Caco-2 (cell line): ENCODE measurements at places on chromosomes 12 and 14. TPM values are rescaled to one million over a fixed set of nuclear protein-coding genes. Genes with fewer than 3 reads are reported as not detected.
A peak's percentile ranks its signal among the peaks of the same experiment; 100 is the strongest.

DNA sequence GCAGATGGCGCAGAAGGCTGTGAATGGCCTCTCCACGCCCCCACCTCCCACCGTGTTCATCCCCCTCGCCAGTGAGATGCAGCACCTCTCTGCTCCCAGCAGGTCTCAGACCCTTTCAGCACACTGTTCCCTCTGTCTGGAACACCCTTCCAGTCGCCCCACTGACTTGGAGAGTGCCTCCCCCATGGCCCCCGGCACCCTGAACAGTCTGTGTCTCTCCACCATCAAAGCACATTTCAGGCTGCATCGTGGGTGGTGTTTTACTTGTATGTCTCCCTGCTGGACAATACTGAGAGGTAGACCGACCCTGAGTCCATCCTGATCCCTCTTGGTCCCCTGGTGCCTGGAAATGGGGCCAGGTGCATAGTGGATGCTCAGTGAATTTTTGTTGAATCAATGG is 34.9 kb downstream of the CACNA2D4 start:
- no peak overlapping the region for H3K27ac ChIP-seq
- H3K36me3 ChIP-seq = no peaks in the 10 kb centered on the region
- H3K27me3 ChIP-seq = no peaks in the 10 kb centered on the region
- no peak for DNase-seq
- H3K4me1 ChIP-seq = peaks cover 6% of the 10 kb centered on the region; the same call in 1 of the 2 replicates

DNA sequence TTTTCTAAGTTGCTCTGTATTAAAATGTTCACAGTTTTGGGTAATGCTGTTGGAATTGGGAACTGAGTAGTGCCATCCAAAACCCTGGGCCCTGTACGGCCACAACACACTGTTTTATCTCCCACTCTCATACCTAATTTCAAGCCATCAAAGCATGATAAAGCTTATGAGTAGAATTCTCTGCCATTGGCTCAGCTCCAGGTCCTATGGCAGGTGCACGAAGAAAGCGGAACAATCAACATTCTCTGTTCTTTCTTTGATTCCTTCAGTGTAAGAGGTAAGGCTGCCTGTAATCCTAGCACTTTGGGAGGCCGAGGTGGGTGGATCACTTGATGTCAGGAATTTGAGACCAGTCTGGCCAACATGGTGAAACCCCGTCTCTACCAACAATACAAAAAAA is 394.9 kb downstream of the CCDC91 start:
- no peaks in the 10 kb centered on the region for H3K27me3 ChIP-seq
- H3K4me1 ChIP-seq = no peaks in the 10 kb centered on the region
- DNase-seq = no peak
- H3K27ac ChIP-seq = no peak overlapping the region

The RHOF gene
- total RNA-seq = 33.8 and 36.7 TPM in 2 replicates

- peak; percentile 87 for DNase-seq
- H3K4me1 ChIP-seq = 0 out of 2 replicates have a peak, but pooled peaks cover 3% of the 10 kb centered on the region
- no peaks in the 10 kb centered on the region for H3K36me3 ChIP-seq
- H3K27me3 ChIP-seq = no peaks in the 10 kb centered on the region
- H3K4me3 ChIP-seq = no peak overlapping the region
- H3K27ac ChIP-seq = no peak overlapping the region
Measured at GRCh38 chr14:105203057-105203531, 22.0 kb upstream of the NUDT14 start.

DNA sequence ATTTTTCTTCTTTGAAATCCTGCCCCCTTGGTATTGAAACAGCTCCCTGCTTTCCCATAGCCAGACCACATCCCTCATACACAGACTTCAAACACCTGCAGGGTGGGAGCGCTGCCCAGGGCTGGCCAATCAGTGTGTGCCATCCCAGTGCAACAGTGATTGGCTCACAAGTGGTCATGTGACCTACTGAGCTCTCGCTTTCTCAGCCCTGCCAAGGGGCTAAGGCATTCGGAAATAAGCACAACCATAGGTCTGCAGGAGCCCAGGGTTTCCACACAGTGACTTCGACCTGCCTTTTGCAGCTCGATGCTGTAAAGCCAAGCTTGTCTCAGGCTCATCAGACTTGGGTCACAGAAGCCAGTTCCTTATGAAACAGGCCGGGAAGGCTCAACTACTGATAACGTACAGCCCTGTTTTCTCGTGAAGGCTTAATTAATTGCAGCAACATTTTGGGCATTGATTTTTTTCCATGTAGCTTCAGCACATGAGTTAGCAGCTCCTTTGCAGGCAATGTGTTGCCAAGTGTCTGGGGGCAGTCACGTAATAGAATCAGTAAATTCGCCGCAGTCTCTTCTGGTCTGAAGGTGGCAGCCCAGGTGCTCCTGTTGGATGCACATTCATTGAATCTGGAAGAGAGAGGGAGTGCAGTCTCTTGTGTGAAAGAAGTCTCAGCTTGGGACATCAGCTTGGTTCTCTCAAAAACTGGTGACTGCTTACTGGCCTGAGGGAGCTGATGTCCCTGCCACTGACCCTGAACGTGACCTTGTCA is 1091.8 kb downstream of the AACS start:
- H3K4me1 ChIP-seq = no peaks in the 10 kb centered on the region
- H3K36me3 ChIP-seq = no peaks in the 10 kb centered on the region
- no peaks in the 10 kb centered on the region for H3K27me3 ChIP-seq
- no peak overlapping the region for H3K27ac ChIP-seq
- no peak overlapping the region for H3K4me3 ChIP-seq

DNA sequence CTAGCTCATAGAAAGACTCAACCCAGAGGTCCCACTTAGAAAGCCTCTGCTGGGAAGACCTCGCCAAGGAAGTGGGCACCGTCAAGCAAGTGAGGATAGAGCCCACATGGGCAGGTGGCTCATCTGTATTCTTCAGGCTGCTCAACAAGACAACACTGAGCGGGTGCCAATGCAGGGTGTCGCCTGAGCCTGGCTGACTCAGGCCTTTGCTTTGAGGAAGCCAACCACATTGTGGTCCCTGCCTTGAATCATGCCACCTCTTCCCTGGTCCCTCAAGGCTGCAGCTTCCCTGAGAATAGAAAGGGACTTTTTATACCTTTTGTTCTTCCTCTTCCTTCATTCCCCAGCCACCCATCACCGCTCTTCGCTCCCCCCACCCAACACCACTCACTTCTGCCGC is 2.1 kb upstream of the RNASE13 start:
- H3K27me3 ChIP-seq = no peaks in the 10 kb centered on the region
- H3K4me1 ChIP-seq = peaks cover 24% of the 10 kb centered on the region
- no peak overlapping the region for H3K27ac ChIP-seq
- no peaks in the 10 kb centered on the region for H3K36me3 ChIP-seq
- H3K4me3 ChIP-seq = no peak overlapping the region

- peak overlapping the region; percentile 89 for H3K27ac ChIP-seq
- H3K4me3 ChIP-seq = peak overlapping the region; percentile 77
- DNase-seq = no peak
- H3K36me3 ChIP-seq = no peaks in the 10 kb centered on the region; the same call in 1 of the 2 replicates
- no peaks in the 10 kb centered on the region for H3K27me3 ChIP-seq
Measured at GRCh38 chr12:108515916-108516315, 839 bp downstream of the FICD start.

GRCh38 chr12:82832096-82832495 is 145.4 kb downstream of the TMTC2 start:
- no peak for DNase-seq
- no peaks in the 10 kb centered on the region for H3K27me3 ChIP-seq
- H3K4me1 ChIP-seq = no peaks in the 10 kb centered on the region
- no peak overlapping the region for H3K27ac ChIP-seq

GRCh38 chr12:109432431-109432830 is 44.7 kb downstream of the KCTD10 start:
- DNase-seq = no peak
- H3K4me1 ChIP-seq = no peaks in the 10 kb centered on the region
- no peaks in the 10 kb centered on the region for H3K27me3 ChIP-seq
- no peak overlapping the region for H3K4me3 ChIP-seq

DNA sequence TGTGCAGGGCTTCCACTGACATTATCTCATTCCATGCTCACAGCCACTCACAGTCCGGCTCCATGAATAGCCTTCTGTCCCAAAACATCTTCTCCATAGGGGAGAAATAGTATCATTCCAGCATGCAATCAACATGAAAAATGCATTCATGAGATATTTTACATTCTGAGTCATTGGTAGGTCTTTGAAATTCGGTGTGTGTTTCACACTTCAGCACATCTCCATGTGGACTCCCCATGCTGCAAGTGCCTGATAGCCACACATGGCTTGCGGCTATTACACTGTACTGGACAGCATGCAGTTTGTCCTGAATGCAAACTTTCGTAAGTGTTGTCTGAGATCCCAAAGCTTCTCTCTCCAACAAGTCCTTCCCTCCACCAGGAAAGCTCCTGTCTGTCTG is 449.3 kb downstream of the MED13L start:
- no peak overlapping the region for H3K27ac ChIP-seq
- H3K27me3 ChIP-seq = no peaks in the 10 kb centered on the region
- H3K36me3 ChIP-seq = no peaks in the 10 kb centered on the region
- H3K4me1 ChIP-seq = no peaks in the 10 kb centered on the region
- no peak overlapping the region for H3K4me3 ChIP-seq

DNA sequence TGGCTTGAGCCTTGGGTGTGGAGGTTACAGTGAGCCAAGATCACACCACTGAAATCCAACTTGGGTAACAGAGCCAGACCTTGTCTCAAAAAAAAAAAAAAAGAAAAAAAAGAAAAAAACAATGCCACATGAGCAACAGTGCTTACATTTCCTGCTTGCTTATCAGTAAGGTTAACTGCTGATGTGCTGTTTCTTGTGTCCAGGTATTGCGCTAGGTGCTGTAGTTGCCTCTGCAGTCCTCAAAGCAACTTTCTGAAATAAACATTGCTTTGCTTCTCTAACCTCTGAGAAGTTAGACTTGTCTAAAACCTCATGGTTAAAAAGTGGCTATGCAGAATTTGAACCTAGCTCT is 24.7 kb downstream of the RNF34 start:
- H3K4me3 ChIP-seq = no peak overlapping the region
- DNase-seq = no peak
- no peaks in the 10 kb centered on the region for H3K4me1 ChIP-seq
- H3K27ac ChIP-seq = no peak overlapping the region
- H3K36me3 ChIP-seq = peaks cover 4% of the 10 kb centered on the region

DNA sequence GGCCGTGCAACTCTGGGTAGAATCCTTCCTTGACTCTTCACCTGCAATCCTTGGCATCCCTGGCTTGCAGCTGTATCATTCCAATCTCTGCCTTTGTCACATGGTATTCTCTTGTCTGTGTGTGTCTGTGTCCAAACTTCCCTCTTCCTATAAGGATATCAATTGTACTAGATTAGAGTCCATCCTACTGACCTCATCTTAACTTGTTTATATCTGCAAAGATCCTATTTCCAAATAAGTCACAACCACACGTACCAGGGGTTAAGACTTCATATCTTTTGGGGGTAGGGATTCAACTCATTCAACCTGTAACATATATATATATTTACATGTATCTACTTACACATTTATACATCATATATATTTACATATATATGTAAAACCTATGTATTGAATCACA is 29.6 kb upstream of the RASSF3 start:
- H3K36me3 ChIP-seq = no peaks in the 10 kb centered on the region
- no peak for DNase-seq
- no peaks in the 10 kb centered on the region for H3K27me3 ChIP-seq
- no peak overlapping the region for H3K27ac ChIP-seq
- H3K4me1 ChIP-seq = no peaks in the 10 kb centered on the region
- H3K4me3 ChIP-seq = no peak overlapping the region

The GCN1 gene
- 154 and 171 TPM in 2 replicates for total RNA-seq
